Skeletal muscle cell (primary cell): ENCODE measurements at places on chromosomes 2 and 18.

GRCh38 chr2:224284134-224284946 is 117.6 kb downstream of the FAM124B start:
- DNase-seq: no peak

GRCh38 chr2:190277234-190278112 is 42.2 kb downstream of the HIBCH start:
- no peak for DNase-seq

DNA sequence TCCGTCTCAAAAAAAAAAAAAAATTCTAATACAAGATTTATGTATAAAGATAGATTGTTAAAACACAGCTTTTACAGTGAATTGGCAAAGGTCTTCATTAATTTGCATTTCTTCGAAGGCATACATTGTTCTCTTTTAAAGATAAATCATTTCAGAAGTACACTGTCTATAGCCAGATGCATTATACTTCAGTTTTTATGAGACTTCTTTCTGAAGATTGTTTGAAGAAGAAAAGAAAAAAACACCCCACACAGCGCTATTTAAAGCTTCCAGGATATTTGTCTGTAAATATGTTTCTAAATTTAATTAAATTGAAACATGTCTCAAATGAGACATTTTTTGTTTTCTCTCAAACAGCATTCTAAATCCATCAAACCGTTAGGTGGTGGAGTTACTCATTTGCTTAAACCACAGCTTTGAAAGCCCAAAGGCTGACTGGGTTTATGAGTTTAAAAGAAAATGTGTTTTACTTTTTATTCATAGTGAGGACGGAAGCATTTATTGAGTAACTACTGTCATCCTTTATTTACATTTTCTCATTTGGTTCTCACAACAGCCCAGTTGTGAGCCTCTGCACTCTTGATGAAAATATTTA is 42.4 kb upstream of the C1GALT1C1L start:
- DNase-seq: no peak

DNA sequence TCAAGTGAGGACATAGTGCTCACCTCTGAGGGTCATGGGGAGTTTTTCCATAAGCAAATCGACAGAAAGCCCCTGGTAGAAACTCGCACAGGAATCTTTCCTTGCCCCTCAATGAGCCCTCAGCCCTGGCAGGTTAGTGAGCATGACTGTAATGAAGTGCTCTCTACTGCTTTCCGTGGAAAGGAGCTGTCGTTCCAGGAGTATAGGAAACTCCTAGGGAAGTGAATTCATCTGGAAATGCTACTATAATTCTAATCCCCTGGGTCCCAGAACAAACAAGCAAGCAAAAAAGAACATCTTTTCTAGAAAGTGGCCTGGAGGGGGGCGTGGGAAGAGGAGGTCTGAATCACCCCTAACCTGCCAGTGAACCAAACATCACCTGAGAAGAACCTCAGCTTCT is 18.1 kb downstream of the BCL2L11 start:
- no peak for DNase-seq

- no peak for DNase-seq
These were observed 504.7 kb downstream of the KCNJ3 start for GRCh38 chr2:155203178-155203577.

DNA sequence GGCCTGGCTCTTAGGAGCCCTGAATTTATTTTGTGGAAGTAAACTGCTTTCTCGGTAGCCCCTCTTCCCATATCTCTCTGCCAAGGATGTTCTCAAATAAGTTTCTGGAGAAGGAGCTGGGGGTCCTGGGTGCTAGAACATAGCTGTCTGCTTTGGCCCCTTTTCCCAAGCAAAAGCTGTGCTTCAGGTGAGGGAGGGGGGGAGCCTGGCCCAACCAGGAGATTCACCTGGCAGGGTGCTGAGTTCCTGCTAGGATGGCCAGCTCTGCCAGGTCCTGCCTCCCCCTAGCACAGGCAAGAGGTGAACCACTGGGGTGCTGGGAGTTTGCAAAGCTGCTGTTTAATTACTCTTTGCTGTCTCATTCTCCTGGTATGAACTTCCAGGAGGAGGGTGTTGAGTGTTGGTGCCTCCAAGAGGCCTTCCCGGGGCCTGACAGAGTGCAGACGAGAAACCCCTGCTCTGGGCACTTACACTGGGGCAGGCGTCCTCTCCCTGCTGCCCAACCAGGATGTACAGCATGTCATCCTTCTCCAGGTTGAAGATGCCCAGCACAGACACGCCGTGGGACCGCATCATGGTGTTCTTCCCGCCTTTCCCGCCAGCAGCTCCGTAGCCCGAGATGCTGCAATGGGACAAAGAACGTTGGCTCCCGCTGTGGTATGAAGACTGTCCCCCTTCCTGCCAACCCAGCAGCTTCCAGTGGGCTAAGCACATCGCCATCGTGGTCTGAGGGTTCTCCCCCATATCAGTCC is 124.2 kb downstream of the CLIP4 start:
- DNase-seq: no peak

DNA sequence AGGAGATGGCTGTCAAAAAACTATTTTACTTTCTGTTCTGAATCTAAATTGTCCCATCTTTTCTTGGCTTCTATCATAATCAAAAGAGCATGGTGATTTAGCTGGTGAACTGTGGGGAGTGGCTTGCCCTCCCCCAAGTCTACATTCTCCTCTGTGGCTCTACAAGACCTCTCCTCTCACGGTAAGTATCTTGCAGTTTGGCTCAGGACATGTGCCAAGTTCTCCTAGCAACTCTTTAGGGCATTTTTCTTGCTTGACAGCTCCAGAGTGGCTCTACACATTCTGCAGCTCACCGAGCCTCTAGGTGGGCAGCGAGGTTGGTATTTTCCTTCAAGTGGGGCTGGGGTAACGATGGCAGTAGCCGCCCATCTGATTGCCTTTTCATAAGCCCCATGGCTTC is 29.1 kb downstream of the SLC4A5 start:
- no peak for DNase-seq

GRCh38 chr2:82257796-82258555 is 1953.4 kb upstream of the LRRTM1 start:
- no peak for DNase-seq

- no peak for DNase-seq
These were observed 313.5 kb upstream of the SLC39A10 start for GRCh38 chr2:195343540-195343939.
